ENCODE measurements at places on chromosomes 11 and 22.

- DNase-seq = no peak
Measured at GRCh38 chr11:86509588-86509974, 134.9 kb downstream of the CCDC81 start.

DNA sequence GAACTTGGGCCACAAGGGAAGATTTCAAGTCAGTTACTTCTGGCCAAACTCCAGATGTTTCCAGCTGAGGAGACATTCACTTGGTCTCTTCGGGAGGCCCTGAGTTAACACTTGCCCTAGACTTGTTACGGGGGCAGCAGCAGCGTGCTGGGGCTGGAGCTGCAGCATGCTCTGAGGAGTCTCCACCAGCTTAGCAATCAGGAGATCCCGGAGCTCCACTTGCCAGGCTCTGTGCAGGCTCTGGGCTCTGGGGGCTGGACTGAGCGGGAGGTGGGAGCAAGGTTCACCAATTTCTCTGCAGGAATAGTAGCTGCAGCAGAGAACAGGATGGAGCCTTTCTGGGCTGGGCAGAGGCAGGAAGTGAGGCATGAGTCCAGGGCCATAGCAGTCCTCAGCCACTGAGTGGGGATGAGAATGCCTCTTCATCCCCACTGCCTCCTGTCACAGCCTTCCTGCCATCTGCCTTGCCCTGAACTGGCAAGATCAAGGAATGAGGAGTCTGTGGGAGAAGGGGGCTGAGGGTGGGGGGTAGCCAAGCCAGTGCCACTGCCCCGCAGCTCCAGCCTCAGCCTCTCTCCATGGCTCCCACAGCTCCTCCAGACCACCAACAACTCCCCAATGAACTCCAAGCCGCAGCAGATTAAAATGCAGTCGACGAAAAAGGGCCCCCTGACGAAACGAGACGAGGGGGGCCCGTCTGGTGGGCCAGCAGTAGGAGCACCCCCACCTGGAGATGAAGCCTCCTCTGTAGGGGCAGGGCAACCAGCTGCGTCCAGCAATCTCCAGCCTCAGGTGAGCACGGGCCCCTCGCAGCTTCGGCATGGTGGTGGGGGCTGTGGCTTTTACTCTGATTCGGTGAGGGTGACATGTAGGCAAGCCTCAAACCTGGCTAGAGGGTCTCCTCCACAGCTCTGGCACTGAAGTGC is 23.4 kb downstream of the GTPBP1 start:
- DNase-seq = no peak

GRCh38 chr11:101336155-101336554 is 206.5 kb upstream of the PGR start:
- no peak for DNase-seq

GRCh38 chr11:61325649-61326414 is 7.1 kb downstream of the DDB1 start:
- DNase-seq = no peak

- DNase-seq = no peak
Measured at GRCh38 chr22:40212121-40212520, 34.4 kb downstream of the TNRC6B start.

DNA sequence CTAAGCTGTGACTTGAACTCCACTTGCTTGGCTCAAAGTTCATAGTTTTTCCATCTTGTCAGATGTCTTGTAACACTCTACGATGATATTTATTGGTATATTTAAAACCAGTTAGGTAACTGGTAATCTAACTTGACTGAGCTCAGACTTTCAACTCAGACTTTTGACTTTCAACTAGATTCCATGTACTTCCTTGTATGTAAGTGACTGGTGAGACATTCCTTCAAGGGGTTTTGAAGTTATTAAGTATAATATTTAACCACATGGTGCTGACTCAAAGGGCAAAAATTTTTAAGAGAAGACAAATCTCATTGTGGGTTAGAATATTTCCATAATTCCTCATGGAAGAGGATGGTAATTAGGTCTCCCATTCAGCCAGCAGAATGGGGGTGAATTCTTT is 631.3 kb upstream of the ANO5 start:
- no peak for DNase-seq

- DNase-seq = no peak
Measured at GRCh38 chr11:96841792-96842191, 452.0 kb downstream of the JRKL start.

DNA sequence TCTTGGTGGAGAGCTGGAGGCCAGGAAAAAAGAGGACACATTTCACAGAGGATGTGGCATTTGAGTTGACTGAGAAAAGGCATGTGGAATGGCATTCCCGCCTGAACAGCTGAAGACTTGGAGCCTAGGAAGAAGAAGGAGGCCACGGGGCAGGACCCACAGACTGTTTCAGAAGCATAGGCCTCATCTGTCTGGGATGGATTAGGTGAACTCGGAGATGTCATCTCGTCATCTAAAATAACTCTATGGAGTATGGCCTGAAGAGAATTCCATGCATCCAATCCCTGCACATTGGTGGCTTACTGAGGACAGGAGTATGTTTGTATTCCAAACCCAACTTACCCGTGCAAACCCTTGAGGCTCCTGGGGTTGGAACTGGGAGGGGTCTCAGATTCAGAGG is 16.4 kb downstream of the SPATA19 start:
- no peak for DNase-seq

- DNase-seq = peak; percentile 82
Measured at GRCh38 chr11:59216641-59217564, 4.2 kb upstream of the MPEG1 start.

DNA sequence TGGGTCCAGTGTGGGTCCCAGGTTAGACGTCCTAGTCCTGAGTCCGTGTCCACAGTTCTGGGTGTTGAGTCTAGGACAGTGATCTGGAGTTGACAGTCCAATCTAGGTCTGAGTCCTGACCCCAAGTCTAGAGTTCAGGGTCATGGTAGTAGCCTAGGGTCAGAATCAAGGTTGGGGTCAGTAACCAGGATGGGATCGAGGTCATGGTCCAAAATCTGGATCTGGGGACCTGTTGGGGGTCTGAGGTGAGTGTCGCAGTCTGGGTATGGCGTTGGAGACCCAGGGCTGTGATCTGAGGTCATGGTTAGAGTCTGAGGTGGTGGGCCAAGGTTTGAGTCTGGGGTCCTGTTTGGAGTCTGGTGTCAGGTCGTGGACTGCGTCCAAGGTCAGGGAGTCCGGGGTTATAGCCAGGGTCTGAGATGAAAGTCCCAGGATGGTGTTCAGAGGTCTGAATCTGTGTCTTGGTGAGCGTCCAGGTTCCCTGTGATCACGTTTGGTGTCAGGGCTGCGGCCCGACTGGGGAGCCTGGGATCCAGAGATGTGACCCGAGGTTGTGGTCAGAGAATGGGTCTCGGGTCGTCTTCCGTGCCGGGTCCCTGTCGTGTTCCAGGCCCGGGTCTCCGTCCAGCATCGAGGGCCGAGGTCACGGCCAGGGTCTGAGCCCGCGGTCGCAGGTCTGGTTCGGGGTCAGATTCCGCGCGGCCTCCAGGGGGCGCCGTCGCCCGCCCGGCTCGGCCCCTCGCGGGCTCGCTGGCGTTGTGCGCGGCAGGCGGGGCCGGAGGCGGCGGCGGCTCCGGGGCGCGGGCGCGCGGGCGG is 432 bp upstream of the GRK2 start:
- no peak for DNase-seq

GRCh38 chr11:32671051-32671450 is 87.4 kb downstream of the EIF3M start:
- no peak for DNase-seq

- DNase-seq = no peak
Measured at GRCh38 chr11:109423466-109424190, 1.6 kb downstream of the C11orf87 start.

- peak; percentile 20 for DNase-seq
Measured at GRCh38 chr11:27041141-27041899, 705 bp downstream of the BBOX1 start.

GRCh38 chr11:116030697-116031331 is 526.6 kb upstream of the CADM1 start:
- no peak for DNase-seq

- DNase-seq = peak; percentile 33
Measured at GRCh38 chr22:50473088-50473487, 1.7 kb downstream of the SBF1 start.

All from Kasumi-1 (cell line).